ENCODE measurements at places on chromosomes 1 and 21.

DNA sequence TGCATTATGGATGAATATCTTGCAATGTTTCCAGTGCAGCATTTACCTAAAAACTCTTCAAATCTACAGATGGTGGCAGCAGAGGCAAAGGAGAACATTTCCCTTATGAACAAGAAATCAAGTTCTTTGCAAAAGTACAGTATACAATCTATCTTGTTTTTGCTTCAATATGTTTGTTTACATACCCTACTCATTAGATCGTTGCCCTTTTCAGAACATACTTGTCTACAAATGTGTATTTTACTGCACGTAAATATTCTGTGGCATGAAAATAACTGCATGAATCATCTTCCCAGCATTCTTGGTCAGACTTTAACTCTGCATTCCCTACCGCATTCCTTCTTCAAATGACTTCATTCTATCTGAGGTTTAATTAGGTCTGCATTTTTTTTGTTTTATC lies 212.7 kb downstream of the ZP4 start:
- peak; percentile 8 for DNase-seq

GRCh38 chr1:45172005-45172404 lies 34.4 kb downstream of the ZSWIM5 start:
- DNase-seq, result peak; percentile 34

GRCh38 chr1:10510520-10511493 lies 36.1 kb downstream of the PEX14 start:
- peak; percentile 94 for DNase-seq

DNA sequence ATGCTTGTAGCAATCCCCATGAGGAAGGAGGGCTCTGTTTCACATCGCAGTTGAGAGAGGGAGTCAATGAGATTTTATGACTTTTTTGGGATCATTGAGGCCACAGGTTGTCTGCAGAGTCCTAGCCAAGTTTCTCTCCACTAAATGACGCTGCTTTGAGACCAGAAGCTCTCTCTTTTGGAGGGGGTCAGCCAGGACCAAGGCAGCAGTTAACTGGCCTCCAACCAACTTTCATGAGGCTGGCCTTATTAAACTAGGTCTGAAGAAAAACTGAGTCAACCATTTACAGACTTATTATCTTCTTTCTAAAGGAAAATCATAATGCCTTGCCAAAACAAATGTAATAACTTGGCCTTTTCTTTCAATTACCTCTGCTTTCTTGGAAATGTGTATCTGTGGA lies 8.6 kb downstream of the WLS start:
- no peak for DNase-seq

DNA sequence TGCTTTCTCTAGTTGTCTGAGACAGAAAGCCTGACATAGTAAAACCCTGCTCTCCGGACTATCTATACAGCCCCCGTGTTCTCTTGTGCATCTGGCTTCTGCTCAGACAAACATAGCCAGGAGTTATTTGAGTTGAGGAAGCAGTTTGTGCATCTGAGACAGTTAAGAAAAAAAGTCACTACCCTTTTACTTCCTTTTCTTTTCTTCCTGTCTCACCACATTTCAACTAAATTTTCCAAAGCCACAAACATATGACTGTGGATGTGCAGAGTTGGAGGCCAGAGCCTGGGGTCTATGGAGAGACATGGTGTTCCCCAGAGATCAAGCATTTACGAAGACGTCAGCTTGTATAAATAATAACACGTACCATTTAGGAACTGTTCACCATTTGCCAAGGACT lies 158.5 kb upstream of the FGGY start:
- no peak for DNase-seq

GRCh38 chr1:111062081-111062480 lies 77.8 kb downstream of the DRAM2 start:
- no peak for DNase-seq

GRCh38 chr21:35376406-35377135 lies 327.5 kb upstream of the RUNX1 start:
- peak; percentile 70 for DNase-seq

DNA sequence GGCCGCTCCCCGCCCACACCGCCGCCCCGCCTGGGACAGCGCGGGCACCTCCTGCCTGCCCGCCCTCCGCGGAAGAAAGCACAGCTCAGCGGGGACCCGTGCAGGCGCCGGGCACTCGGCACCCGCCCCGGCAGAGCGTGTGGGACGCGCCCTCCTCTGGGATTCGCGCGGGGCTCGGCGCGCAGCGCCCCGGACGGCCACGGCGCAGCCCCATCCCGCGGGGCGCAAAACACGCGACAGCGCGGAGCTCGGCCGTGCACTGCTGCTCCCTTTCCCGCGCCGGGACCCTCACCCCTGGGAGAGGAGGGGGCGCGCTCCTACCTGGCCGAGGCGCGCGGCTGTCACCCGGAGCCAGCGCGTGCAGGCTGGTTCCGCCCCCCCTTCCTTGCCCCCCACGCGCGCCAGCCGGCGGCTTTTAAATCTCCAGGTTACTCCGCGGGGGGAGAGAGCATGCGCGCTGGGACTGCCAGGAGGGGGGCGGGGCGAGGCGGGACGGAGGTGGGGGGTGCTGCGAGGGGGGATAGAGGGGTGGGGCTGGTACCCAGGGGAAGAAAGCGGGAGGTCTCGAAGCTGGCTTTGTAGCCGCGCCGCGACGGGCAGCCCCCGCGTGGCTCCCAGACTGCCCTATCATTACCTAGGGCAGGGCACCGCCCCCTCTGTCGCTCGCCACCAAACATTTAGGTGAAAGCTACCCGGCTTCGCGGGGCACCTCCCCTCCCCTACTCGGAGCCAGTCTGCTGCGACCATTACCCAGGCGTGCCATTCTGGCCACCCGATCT lies at the start of gene SLC45A3:
TSS of gene SLC45A3 (minus strand) at position 437 of the 779 bp plus-strand sequence. CDS start 15,853 bp downstream, outside the sequence.
- DNase-seq, result no peak

GRCh38 chr1:202007805-202008489 lies 2.4 kb upstream of the ELF3 start:
- DNase-seq, result no peak

DNA sequence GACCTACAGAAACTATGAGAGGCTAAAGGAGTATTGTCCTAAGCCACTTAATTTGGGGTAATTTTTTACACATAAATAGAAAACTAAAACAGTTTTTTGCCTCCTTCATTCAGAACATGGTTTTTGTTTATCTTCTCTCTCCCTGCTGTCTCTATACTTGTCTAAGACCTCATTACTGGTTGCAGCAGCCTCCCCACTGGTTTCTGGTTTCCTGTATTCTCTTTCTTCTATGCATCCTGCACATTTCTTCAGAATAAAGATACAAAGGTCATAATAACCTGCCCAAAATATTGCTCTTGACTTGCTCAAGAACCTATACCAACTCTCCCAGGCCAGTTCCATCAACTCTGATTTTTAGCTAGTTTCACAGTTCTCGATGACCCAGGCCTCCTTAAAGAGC lies 19.8 kb upstream of the BOLA1 start:
- DNase-seq, result no peak

GRCh38 chr1:206772243-206772937 lies at the start of gene IL10:
TSS of gene IL10 (minus strand) at chr1:206772494. CDS start at chr1:206772435, 59 bp downstream.
- DNase-seq, result no peak

GRCh38 chr1:169044296-169044695 lies 62.2 kb upstream of the ATP1B1 start:
- DNase-seq, result no peak

DNA sequence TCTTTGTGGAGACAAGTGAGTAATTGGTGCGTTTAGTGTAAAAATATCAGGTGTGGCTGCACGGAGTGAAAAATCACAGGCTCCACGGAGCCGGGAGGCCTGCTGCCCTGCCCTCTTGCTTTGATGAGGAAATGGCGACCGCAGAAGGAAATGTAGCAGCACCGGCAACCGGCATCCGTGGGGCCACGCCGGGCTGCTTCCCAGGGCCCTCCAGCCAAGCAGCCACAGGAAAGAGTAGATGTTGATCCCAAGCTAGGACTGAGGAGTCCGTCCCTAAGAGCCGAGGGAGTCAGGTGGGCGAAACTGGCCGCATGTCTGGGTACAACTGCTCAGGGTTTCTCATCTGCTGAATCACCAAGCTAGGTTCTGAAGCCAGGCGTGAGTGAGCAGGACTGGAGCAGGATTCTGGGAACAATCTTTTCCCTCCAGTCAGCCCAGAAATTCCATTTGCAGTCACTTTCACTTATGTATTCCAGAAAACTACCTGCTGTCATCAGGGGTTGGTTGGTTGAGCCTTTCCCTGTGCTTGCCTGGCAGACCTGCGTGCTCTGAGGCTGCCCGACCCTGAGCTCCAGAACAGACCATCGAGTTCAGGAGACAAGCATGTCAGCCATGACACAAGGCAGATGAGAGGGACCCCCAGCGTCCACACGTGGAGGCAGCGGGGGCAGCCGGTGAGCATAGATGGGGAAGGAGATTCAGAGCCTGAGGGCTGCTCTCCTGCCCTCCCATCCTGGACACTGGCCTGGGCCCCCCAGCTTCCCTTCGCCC lies 5.8 kb upstream of the ITGB2 start:
- DNase-seq, result peak; percentile 47

GRCh38 chr1:87194271-87194774 lies 134.4 kb upstream of the LMO4 start:
- no peak for DNase-seq

DNA sequence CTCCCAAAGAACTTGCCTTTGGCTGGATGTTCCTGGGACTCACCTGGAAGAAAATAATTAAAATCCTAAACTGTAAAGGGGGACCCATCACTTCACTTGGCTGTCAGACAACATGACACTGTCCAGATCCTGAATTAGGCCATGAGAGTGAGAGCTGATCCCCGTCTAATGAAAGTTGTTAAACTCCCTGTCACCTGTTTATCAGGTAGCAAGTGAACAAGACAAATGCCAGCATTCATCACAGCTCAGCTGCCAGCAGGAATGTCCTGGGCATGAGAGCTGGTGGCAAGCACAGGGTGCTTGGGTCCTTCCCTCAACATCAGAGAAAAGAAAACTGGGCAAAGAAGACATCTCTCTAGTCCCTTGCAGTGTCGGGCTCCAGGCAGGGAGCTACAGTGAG lies 23.8 kb downstream of the PMVK start:
- DNase-seq, result no peak

Measured in LHCN-M2 (cell line).